ENCODE measurements at places on chromosomes 12 and 14.
A peak's percentile ranks its signal among the peaks of the same experiment; 100 is the strongest.

GRCh38 chr12:60872850-60873713, 1277.3 kb downstream of the SLC16A7 start:
- no peak for DNase-seq

GRCh38 chr12:119877639-119877948, 474 bp upstream of the CIT start:
- no peak for DNase-seq

- no peak for DNase-seq
Measured at GRCh38 chr12:46963977-46964971, 115.1 kb upstream of the PCED1B start.

GRCh38 chr12:24600551-24600950, 348.4 kb downstream of the BCAT1 start:
- no peak for DNase-seq

DNA sequence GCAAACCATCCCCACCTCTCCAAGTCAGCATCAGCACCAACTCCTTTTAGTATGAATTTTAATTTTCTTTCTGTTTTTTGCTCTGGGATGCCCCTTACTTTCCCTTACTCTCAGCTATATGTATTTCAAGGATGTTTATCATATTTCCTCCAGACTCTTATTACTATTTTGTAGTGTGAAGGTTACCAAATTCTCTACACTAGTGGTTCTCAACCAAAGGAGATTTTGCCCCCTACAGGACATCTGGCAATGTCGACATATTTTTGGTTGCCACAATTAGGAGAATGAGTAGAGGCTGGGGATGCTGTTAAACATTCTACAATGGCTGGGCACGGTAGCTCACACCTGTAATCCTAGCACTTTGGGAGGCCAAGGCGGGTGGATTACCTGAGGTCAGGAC, 29.1 kb upstream of the SOS2 start:
- no peak for DNase-seq

DNA sequence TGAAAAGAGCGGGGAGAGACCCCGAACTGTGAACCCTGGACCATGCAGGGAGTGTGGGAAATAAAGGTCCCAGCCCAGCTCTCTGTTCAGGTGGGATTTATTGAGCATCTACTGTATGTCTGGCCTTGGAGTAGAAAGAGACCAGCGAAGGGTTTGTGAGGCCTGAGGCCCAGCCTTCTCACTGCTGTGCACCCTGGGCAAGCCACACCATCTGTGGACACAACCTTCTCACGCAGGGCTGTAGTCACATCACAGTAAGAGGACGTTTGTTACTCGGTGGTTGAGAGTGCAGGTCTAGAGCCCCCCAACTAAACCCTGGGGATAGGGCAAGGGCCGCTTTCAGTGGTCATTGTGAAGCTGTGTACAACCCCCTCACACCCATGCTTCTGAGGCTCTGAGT, 18.2 kb downstream of the FAM222A start:
- DNase-seq: no peak

GRCh38 chr12:100608776-100609175, 35.3 kb downstream of the GAS2L3 start:
- no peak for DNase-seq

GRCh38 chr12:4141348-4142270, 132.0 kb upstream of the CCND2 start:
- DNase-seq: no peak

DNA sequence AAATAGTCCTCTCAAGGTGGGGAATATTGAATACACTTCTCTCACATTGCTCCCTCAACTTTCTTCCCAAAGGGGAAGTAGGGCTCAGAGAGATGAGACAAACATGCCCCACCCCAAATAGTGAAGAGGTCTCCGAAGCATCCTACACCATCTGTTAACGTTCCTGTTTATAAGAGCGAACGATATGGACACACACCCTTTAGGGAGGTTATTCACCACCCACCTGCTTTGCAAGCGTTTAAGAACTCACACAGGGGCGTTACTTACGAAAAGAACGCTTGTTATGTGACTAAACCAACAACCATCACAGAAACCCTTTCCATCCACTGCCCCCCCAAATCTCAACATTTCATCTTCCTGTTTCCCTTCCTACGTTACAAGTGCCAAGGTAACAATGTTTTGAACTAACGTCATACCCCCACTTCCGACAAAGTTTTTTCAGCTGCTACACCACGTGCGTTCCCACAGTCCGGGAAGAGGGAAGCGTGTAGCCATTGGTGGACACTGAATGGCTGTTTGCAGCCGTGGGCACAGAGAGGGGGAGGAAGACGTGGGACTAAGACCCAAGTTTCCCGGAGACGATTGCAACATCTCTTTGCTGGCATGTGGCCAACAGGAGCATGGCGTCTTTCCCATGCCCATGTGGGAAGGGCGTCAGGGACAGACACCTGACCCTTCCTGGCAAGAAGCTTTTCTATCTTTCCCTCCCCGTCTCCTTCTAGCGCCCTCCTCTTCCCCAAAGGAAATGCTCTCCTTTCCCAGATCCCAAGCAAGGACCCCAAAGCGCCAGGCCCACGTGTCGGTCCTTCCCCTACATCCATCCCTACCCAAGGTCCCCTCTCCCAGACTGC, 1.2 kb downstream of the YBX3 start:
- DNase-seq: peak; percentile 73

GRCh38 chr14:22545842-22546721, 42.9 kb downstream of the DAD1 start:
- no peak for DNase-seq

DNA sequence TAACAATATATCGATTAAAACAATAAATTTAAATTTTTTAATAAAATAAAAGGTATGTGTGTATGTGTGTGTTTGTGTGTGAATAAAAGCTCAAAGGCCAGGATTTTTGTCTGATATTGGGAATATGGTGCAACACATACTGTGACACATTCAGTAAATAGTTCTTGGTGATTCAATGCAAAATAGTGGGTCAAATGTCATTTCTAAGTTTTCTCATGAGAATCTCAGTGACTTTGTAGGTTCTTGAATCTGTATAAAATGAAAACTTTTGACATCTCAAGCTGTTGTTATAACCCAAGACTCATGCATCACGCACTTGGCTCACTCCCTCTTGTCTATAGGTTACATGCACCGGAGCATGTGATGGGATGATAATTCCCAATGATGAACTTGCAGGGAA, 16.2 kb upstream of the MED6 start:
- DNase-seq: no peak

- no peak for DNase-seq
Measured at GRCh38 chr12:125255935-125256633, 190.8 kb downstream of the AACS start.

GRCh38 chr12:57343703-57344378, 87.0 kb downstream of the R3HDM2 start:
- no peak for DNase-seq

GRCh38 chr12:116141110-116141832, 136.2 kb downstream of the MED13L start:
- DNase-seq: no peak

GRCh38 chr12:114395233-114395632, 10.7 kb downstream of the TBX5 start:
- no peak for DNase-seq

DNA sequence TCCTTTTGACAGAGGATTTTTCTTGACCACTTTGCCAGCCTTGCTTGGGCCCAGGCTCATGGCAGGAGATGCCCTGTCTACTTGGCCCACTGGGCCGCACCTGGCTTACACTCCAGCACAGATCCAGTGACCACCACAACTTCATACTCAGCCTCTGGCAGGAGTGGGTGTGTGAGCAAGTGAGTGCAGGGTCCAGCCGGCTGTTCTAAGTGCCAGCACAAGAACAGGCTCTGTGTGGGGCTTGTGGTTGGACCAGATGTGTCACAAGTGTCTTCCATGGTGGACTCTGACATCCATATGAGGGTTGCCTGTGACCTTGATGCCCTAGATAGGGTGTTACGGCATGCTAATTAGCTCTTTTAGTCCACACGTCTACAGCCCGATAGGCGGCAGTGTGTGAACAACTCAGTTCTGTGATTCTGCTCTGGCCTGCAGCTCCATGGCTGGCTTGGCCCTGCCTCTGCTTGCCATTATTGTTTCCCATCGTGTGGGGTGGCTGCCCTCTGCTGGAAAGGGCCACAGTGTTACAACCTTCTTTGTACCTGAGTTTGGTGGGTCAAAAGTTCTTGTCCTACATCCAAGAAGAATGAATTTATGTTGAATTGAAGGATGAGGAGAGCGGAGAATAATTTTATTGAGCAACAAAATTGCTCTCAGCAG, 1089.1 kb downstream of the SLC6A15 start:
- peak; percentile 21 for DNase-seq

GRCh38 chr12:55420307-55420962, 5.6 kb upstream of the OR6C76 start:
- no peak for DNase-seq

DNA sequence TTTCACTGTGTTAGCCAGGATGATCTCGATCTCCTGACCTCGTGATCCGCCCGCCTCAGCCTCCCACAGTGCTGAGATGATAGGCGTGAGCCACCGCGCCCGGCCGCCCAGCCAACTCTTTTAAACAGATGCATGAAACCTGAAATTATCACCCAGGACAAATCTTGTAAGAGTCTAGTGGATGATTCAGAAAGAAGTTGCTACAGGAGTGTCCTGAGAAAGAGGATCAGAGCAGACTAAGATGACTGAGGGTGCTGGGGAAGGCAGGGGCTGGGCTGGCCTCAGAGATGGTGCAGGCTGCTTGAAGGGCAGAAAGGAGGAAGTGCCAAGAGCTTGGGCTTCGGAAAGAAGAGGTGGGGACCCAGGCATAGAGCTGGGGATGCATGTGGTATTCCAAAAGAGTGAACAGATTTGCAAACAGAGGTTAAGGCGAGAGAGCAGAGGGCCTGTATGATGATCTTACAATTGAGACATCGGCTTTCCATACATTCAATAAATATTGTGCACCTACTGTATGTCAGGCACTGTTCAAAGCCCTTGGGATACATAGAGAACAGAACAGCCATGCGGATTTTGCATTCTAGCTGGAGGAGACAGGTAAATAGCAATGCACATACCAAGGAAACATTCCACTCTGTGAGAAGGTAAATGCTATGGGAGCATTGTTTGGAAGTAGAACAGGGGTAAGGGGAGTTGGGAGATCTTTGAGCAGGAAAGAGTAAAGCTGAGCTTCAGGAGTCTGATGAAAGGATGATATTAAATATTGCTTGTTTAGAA, 7.4 kb upstream of the CD9 start:
- no peak for DNase-seq

DNA sequence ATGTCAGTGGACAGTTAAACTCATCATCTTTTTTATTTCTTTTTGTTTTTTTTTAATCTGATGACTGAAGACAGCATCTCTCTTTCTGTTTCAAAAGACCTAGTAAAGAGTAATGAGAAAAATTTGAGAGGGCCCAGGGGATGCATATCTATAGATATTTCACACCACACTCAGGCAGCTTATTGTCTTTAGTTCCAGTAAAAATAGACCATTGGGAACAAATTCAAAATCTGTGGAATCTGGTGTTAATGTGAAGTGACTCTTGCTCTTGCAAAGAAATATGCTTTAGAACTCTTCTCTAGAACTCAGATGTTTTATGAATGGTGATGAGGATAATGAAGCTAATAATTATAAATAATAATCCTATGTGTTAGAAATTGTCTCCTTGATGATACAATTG, 214.5 kb upstream of the ATP2B1 start:
- DNase-seq: no peak

DNA sequence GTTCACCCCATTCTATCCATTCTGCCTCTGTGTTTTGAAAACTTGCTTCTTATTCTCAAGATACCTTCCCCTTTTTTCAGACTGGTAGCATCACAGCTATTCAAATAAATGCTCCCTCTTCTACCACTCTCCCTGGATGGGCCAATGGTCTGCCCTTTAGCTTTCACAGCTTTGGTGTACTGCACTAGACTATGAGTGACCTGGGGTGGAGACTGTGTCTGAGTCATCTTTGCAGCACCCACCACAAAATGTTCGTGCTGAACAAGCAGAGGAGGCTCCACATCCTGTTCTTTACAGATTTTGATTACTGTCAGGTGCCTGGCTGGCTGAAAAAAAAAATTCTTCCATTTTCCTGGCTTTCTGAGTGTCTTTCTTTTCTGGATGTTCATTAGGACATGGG, 1104.1 kb upstream of the TMEM132C start:
- DNase-seq: no peak

- DNase-seq: no peak
Measured at GRCh38 chr12:132565365-132565764, 45.0 kb downstream of the LRCOL1 start.

- no peak for DNase-seq
Measured at GRCh38 chr12:80121661-80122060, 22.3 kb downstream of the OTOGL start.

- DNase-seq: no peak
Measured at GRCh38 chr12:94026596-94026995, 121.8 kb upstream of the PLXNC1 start.

GRCh38 chr12:123089631-123090353, 61.1 kb downstream of the PITPNM2 start:
- DNase-seq: no peak

- DNase-seq: peak; percentile 1
Measured at GRCh38 chr14:44712024-44712815, 205.1 kb upstream of the FSCB start.

DNA sequence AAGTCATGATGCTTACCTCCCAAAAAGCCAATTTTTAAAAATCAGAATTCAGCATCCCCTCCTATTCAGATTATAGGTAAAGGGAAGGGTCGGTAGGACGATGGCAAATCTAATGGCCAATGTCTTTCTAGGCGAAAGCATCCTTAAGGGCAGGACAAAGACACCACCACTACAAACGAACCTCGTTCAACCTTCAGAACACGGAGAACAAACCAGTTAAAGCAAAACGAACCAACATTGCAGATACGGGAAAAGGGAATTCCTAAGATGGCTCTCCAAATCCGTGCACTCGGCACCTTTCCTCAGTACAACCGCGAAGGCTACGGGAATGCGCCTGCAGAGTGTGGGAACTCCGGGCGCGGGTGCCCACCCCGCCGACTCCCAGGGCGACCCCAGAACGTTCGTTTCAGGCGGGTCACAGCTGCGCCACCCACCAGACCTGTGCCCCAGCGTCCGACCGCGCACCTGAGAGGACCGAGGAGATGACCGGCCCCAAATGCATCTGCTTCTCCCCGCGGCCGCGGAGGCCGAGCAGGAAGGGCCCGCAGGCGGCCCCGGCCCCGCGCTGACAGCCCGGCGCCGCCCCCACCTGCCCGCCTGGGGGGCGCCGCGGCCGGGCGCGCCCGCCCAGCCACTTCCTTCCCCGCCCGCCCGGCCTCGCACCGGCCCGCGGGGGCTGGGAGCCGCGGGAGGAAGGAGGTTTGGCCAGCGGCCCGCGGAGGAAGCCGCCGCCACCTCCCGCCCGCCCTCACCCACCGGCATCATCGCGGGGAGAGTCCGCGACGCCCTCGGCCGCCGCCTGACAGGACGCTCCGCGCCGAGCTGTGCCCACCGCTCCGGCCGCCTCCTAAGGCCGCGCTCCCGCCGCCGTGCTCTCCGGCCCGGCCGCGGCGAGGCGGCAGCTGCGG, 578 bp downstream of the PPP1R13B start:
- DNase-seq: no peak

GRCh38 chr12:124549629-124550028, 17.8 kb downstream of the NCOR2 start:
- DNase-seq: no peak

Measured in NCI-H510A (cell line).